NCI-H2171 treated with DMSO at 0.1 percent for 48 hours (cell line): ENCODE measurements at places on chromosomes 11 and 22.
A peak's percentile ranks its signal among the peaks of the same experiment; 100 is the strongest.

GRCh38 chr11:11324090-11324489 lies 29.0 kb downstream of the CSNK2A3 start:
- DNase-seq, result no peak

DNA sequence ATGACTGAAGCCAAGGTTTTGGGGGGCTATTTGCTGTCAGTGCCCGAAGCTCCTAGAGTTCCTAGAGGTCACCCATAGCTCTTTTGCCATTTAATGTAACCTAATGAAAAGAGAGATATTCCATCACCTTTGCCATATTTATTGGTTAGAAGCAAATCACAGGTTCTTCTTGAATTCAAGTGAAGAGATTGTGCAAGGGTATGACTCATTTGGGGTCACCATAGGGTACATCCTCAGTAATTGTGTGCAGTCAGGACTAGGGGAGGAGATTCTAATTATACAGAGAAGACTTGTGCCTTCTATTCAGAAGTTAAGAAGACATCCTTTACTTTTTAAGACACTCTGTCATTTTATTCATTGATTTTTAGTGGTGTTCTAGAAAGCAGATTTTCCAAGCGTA lies 6.9 kb upstream of the PRAME start:
- no peak for DNase-seq

DNA sequence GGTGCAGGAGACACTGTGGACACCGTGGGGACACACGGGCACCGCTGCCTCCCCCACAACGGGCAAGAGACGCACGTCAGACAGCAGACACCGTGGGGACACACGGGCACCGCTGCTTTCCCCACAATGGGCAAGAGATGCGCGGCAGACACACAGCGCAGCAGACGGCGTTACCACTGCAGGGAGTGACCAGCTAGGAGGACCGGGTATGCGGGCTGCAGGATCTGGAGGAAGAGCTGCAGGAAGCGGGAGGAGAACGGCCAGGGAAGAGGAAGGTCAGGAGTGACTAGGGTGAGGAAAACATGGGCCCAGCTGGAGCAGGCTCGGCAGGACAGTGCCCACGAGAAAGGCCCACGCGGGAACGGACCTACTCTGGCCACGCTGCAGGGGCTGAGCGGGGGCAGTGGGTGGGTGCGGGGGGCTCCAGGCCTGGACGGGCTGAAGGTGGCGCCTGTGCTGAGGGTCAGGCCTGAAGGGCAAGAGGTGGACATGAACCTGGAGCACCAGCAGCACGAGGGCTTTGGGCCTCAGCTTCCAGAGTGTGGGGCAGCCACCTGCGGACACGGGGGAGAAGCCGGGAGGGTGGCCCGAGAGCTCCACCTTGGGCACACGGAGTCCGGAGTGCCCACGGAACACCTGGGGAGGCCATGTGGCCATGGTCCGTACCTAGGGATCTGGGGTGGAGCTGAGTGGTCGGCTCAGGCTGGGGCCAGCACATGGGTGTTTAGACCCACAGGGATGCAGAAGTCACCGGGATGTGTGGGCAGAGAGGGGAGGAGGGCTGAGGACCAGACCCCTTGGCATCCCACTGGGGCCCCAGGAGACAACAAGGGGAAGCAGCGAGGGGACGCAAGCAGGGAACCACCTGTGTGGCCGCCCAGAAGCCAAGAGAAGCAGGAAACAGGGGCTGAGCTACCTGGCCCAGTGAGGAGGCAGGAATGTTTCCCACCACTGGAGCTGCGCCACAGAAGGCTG lies 16.5 kb downstream of the TOLLIP start:
- no peak for DNase-seq

- DNase-seq, result no peak
Measured at GRCh38 chr11:100941033-100941432, 188.6 kb downstream of the PGR start.

- DNase-seq, result peak; percentile 71
Measured at GRCh38 chr11:44538375-44539054, 26.9 kb upstream of the CD82 start.

- DNase-seq, result no peak
Measured at GRCh38 chr22:22143448-22143847, 101.1 kb upstream of the VPREB1 start.

GRCh38 chr22:47345025-47345424 lies 582.6 kb downstream of the TBC1D22A start:
- no peak for DNase-seq

DNA sequence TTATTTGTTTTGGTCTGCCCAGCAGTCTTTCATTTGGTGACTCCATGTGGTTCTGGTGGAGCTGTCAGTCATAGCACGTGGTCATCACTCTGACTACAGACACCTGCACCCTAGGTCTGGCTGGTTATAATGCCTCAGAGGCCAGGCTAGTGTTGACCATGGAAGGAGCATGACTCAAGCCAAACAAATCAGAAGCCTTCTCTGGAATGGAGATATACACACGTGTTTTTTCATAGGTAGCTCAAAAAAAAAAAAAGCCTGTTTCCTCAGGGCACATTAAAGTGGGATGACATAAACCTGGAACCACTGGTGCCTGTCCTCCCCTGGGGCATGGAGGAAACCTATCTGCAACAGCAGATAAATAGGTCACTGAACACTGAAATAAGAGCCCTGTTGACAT lies 8.1 kb upstream of the PLAAT3 start:
- peak; percentile 68 for DNase-seq
